ENCODE measurements at places on chromosomes 11 and 22.

DNA sequence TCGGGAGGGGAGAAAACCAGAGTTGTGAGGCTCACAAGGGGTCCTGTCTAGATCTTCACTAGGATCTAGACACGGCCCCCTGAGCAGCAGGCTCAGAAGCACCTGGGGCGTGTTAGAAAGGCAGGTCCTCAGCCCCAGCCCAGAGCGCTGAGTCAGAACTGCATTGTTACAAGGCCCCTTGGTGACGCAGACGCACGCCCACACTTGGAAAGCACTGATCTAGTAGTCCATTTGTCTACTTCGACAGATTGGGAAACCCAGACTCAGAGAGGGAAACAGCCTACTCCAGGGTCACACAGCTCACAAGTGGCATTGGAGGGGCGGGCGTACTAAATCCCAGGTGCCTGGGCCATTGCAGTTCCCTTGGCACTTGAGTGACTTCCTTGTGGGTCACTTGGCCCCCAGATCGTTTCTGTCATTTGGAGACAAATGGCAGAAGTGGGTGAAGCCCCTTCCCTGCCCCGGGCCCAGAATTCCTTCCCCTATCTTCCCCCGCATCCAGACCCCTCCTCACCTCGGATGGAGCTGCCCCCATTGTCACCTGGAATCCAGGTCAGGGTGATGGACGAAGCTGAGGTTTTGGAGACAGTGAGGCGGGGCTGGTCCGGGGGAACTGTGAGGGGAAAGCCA, 110.8 kb downstream of the CEP164 start:
- no peak for DNase-seq

GRCh38 chr11:115008799-115009198, 330.5 kb downstream of the NXPE2 start:
- no peak for DNase-seq

- no peak for DNase-seq
Observed at GRCh38 chr11:1744137-1744886, 6.1 kb downstream of the IFITM10 start.

- DNase-seq, result no peak
Observed at GRCh38 chr22:36470994-36471331, 10.5 kb downstream of the TXN2 start.

DNA sequence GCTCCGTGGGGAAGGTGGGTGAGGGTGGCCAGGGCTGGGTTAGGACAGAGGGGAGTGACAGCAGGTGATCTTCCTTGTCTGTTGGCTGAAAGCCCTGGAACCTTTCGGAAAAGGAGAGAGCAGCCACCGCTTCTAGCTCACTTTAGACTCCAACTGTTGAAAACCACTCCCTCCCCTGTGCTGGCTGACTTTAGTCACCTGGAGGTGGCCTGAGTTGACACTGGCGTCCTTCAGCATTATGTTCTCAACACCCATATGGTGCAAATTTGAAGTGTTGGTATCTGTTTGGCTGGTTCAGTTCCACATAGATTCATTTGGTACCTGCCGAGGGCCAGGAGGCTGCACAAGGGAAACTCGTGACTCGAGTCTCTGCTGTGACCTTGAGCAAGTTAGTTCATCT, 28.8 kb downstream of the ZC3H7B start:
- no peak for DNase-seq

DNA sequence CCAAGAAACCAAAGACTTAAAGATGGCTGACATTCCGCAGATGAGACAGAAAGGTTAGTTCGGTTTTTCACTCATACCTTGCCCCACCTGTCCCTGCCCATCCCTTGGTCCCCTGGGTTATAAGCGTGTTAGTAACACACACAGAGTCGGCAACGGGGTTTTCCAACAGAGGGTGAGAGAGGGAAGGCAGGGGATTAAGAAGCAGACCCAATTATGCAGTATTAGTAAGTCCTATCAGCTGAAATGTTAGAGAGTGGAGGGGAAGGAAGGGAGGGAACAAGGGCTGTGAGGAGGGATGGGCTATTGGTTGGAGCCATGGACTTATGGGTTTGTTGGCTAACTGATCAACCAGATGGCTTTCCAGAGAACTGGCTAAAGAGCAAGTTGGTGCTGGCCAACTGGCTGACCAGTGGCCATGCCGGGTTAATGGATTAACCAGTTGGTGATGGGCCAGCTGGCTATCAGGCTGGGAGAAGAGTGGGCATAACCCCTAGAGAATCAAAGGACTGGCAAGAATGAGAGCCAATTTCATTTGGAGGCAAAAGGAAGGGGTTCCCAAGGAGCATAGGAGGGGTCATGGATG, 45.5 kb downstream of the NRXN2 start:
- no peak for DNase-seq

DNA sequence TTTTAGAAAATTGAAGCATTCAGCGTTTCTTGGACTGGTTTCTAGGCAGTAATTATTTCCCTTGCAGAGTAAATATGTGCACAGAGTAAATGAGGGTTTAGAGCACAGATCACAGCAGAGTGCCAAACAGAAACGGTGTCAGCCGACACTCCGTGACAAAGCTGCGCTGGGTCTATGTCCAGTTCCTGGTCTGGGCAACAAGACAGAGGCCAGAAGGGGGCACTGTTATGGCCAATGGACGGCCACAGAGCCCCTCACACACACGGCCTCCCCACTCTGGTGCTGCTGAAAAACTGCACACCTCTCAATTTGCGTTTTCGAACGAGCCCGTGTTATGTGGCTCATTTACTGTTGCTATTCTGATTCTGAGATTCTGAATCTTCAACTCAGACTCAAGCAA, 180.7 kb downstream of the MPPED1 start:
- DNase-seq, result no peak

DNA sequence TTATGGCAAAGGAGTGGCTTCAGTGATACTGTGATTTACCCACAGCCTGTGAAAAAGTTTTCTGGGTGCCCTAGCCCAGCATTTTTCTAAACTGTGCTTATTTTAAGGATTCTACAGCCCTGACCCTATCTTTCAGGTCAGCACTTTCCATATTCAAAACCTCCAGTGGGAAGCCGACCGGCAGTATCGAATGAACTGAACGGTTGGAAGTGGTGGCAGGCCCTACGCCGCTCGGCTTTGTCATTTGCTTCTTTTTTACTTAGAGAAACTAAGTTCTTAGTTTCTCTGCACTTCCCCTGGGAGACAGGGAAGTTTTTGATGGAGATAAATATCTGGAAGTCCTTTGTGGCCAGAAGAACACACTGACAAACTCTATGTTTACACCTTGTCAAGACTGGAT, 994 bp downstream of the GLB1L2 start:
- no peak for DNase-seq

- no peak for DNase-seq
Observed at GRCh38 chr11:128331317-128331716, 256.0 kb downstream of the ETS1 start.

- DNase-seq, result no peak
Observed at GRCh38 chr11:118846181-118846935, 37.3 kb upstream of the CXCR5 start.

- DNase-seq, result no peak
Observed at GRCh38 chr11:27487706-27488105, 15.1 kb upstream of the LGR4 start.

DNA sequence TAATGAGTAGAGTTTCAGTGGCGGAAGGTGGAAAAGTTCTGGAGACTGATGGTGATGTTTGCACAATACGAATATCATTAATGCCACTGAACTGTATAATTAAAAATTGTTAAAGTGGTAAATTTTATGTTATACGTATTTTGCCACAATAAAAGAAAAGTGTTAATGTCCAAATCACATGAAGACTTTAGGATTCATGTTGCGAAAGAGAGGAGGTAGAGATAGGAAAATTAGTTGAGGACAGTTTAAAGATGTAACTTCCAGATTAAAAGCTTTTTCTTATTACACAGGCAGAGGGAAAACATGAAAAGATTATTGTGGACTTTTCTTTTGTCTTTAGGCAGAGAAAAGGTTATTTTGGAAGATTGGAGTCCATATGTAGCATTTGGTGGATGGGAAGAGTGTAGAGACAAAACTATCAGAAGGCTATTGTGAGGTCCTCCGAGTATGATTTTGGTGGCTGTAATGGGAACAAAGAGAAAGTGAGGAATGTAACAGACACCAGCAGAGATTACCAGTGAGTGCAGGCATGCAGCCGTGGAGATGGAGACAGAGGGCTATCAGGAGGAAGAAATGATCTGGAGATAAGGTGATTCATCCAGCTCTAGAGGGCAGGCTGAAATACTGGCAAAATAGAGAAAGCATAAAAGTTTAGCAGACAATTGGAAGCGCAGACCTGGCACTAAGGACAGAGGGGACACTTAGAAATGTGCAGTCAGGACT, 12.5 kb downstream of the VPS26B start:
- no peak for DNase-seq

DNA sequence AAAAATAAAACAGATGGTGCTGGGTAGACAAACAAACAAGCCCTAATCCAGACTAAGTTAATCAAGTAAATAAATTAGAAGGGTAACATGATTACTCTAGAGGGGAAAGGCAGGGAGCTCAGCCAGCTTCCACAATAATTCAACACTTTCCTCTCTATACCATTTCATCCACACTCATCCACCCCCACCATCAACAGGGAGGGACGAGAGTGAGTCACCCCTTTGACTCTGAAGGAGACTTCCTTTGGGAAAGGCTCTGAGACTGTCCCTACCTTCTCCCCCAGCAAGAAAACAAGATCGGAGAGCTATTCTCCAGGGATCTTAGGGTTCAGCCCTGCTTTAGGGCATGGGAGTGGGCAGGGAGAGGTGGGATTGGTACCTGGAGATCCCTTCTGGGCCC, 33.1 kb downstream of the TRIM66 start:
- no peak for DNase-seq

GRCh38 chr11:42631220-42631843, 680.5 kb upstream of the API5 start:
- DNase-seq, result no peak

GRCh38 chr11:44241851-44242250, 68.1 kb downstream of the ALX4 start:
- DNase-seq, result no peak

DNA sequence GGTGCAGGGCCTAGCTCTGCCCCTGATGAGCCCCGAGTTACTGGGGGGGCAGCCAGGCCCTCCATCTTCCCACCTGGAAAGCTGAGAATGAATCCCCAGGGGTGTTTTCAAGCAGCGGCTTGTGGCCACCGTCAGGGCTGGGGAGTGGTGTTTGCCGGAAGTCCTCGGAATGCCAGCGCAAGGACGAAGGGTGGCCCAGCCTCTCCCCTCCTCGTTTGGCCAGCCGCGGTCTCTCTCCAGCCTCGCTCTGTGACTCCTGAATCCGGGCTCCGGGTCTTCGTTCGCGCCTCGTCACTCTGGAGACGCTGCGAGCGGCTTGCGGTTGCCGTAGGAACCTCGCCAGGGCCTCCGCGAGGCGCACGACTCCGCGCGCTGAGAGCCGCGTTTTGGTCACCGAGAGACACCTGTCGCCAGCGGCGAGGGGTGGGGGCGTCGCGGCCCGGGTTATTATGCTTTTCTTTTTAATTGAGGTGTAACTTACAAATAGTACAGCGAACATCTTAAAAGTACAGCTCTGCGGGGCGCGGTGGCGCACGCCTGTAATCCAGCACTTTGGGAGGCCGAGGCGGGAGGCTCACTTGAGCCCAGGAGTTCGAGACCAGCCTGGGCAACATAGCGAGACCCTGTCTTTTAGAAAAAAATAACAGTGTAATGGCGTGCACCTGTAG, 6.3 kb upstream of the KDELR3 start:
- peak; percentile 32 for DNase-seq
